ENCODE measurements at places on chromosomes 6 and 20. TPM values are rescaled to one million over a fixed set of nuclear protein-coding genes. Genes with fewer than 3 reads are reported as not detected.

GRCh38 chr6:18579869-18580268 is 192.7 kb downstream of the RNF144B start:
- no peaks in the 10 kb centered on the region for H3K36me3 ChIP-seq
- no peaks in the 10 kb centered on the region for H3K4me1 ChIP-seq
- H3K4me3 ChIP-seq = no peak overlapping the region
- DNase-seq = no peak
- no peak overlapping the region for H3K27ac ChIP-seq

DNA sequence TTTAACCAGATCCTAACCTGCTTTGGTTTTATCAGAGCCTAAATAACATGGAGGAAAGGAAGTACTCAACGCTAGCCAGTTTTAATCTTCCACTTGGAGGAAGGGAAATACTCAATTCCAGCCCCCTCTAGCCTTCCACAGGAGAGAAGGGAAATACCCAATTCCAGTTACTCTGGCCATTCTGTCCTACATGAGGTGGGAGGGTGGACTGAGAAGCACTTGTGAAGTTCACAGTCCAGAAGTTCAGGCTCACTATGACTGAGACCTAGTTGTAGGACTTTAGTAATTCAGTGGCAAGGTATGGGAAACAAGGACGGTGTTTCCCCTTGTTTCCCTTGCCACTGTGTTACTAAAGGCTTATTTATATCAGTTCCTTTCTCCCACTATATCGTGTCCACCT is 672.0 kb downstream of the RFPL4B start:
- H3K27ac ChIP-seq = no peak overlapping the region
- DNase-seq = no peak
- H3K4me1 ChIP-seq = no peaks in the 10 kb centered on the region
- H3K27me3 ChIP-seq = no peaks in the 10 kb centered on the region

DNA sequence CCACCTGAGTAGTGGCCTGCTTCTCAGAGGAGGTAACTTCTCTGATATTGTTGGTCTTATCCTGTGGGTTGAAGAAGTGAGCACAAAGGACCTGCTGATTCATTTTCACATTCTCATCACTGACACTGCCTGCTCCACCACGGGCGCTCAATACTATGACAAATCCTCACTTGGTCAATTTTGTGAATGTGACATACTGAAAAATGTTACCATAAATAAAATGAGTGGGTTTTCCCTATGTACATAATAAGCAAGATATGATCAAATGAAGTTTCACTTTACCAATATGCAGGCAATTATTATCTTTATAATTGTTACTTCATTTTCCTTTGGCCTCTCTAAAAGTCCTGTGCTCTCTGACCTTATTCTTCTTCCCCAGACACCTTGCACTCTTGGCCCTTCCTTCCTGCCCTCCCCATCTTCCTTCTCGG is 71.5 kb upstream of the RIPOR2 start:
- H3K4me3 ChIP-seq = peak overlapping the region; percentile 20
- H3K27me3 ChIP-seq = no peaks in the 10 kb centered on the region
- no peaks in the 10 kb centered on the region for H3K36me3 ChIP-seq
- peaks cover 73% of the 10 kb centered on the region for H3K4me1 ChIP-seq

GRCh38 chr6:782141-782540 is 89.2 kb upstream of the EXOC2 start:
- H3K36me3 ChIP-seq = no peaks in the 10 kb centered on the region
- peaks cover 5% of the 10 kb centered on the region for H3K4me1 ChIP-seq
- H3K27me3 ChIP-seq = peaks cover 15% of the 10 kb centered on the region
- DNase-seq = no peak

GRCh38 chr6:157056275-157056674 is 267.0 kb downstream of the TMEM242 start:
- H3K36me3 ChIP-seq = peaks cover 16% of the 10 kb centered on the region
- no peak for DNase-seq
- no peak overlapping the region for H3K4me3 ChIP-seq
- no peaks in the 10 kb centered on the region for H3K27me3 ChIP-seq
- peak overlapping the region; percentile 88 for H3K27ac ChIP-seq

Gene KCNQ2
- total RNA-seq = not detected

Gene C20orf96
- 9.5 TPM for total RNA-seq

- H3K4me3 ChIP-seq = no peak overlapping the region
- peaks cover 13% of the 10 kb centered on the region for H3K4me1 ChIP-seq
- peak; percentile 20 for DNase-seq
- no peaks in the 10 kb centered on the region for H3K36me3 ChIP-seq
- H3K27ac ChIP-seq = no peak overlapping the region
Measured at GRCh38 chr6:146785001-146785585, 186.3 kb downstream of the ADGB start.

DNA sequence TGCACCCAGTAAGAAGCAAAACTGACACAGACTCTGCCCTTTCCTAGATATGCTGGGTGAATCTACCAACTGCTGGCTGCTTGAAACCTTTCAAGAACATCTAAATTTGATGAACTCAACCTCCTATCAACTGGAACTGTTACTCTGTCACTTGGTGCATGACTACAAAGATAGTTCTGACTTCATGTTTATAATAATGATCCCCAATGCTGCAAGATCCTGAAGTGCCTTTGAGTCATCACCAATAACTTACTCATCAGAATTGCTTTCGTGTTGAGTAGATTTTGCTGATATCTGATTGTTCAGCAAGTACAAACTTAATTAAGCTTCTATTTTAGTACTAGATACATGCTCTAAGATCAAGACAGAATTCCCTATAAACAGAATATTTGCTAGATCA is 100.2 kb upstream of the ARMC2 start:
- peaks cover 51% of the 10 kb centered on the region for H3K27me3 ChIP-seq
- no peaks in the 10 kb centered on the region for H3K36me3 ChIP-seq
- DNase-seq = no peak
- peaks cover 6% of the 10 kb centered on the region for H3K4me1 ChIP-seq
- H3K4me3 ChIP-seq = no peak overlapping the region

Gene TFAP2A
- 0.23 TPM for total RNA-seq

DNA sequence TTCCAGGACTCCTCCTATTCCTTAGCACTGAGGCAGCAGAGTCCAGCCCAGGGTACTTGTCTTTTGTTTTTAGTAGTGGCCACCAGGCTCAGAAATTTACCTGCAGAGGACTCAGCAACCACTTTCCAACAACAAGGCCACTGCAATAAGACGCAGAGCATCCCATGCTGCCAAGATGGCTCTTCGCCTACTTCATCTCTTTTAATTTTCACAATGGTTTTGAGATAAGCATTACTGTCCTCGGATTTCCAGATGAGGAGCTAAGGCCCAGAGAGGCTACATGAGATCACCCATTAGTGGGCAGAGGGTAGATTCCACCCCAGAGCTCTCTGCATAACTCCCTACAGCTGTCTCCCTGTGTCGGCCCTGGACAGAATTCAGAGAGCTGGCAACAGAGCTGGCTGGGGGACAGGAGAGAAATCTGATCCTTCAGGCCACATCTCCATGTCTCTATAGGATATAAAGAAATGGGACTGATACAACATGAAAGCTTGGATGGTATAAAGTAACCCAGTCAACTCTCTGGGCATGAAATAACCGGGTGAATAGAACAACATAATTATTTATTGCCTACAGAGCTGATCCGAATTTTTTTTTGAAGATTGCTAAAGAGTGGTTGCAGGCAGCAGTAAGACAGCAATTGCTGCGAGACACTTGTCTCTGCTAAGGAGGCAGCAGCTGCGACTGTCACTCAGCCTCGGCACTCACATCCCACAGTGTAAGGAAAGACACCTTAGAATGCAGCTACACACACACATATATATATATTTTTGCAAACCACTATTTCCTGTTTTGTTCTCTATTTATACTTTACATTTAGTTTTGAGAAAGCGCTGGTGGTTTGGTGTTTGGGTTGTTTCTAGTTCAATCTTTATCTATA is 37.2 kb downstream of the SCML4 start:
- H3K36me3 ChIP-seq = no peaks in the 10 kb centered on the region
- peak; percentile 41 for DNase-seq
- peaks cover 7% of the 10 kb centered on the region for H3K27me3 ChIP-seq
- peak overlapping the region; percentile 60 for H3K4me3 ChIP-seq

DNA sequence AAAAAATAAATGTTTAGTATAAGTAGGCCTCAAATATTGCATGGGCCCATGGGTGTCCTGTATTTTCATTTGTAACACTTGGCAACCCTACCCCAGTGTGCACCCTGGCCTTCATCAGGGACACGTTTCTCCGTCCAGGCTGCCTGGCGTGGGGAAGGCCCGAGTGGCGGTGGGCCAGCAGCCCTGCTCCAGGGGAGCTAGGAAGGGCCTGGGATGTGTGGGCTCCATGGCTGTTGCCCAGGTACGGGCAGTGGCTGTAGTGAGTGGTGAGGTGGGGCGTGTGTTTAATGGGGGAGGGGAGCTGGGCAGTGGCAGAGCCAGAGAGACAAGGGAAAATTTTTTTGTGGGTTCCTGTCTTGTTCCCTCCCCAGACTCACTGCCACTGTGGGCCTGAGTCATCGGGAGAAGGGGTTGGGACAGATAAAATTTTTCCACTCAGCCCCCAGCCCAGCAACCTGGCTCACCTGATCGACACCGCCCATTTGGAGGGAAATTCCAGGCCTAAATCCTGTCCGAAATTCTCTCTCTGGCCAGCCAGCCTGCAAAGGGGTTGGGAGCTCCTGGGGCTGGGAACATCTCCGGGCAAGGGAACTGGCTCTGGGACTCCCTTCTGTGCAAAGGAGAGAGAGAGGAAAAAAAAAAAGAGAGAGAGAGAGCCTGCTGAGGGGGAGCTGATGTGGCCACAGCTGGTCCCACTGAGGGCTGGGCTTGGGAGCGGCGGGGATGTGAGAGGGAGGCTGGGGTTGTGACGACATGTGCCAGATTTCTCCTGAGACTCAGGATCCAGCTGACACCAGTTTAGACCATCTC is 32.5 kb upstream of the VEGFA start:
- no peak overlapping the region for H3K4me3 ChIP-seq
- H3K4me1 ChIP-seq = peaks cover 10% of the 10 kb centered on the region
- H3K27me3 ChIP-seq = no peaks in the 10 kb centered on the region
- no peak overlapping the region for H3K27ac ChIP-seq

DNA sequence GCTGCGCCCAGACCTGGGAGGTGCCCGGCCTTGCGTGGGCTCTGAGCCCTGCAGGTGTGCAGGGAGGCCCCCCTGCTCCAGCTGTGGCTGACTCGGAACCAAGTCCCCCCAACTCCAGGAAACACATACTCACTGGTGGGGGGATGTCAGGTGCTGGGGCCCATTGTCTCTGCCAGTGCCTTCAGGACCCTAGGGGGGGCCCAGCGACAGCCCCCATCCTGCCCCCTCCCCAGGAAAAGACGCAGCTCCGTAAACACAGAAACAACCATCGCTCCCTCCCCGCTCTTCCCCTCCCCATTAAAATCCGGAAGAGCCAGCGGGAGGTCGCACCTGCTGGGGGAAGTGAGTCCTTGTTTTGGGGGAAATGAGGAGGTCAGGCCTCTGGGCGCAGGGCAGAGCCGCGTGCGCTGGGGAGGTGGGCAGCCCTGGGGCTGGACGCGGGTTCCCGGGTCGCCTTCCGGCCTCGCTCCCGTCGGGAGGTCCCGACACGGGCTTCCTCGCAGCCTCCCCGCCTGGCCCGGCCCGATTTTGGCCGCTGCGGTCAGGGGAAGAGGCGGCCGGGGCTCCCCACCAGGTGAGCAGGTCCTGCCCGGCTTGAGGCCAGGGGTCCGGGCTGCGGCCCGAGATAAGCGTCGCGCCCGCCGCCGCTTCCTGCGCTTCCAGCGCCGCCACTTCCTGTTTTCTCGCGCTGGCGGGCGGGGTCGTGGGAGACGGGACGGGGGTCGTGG is 6.2 kb downstream of the C20orf204 start:
- peak overlapping the region; percentile 72 for H3K4me3 ChIP-seq
- peaks cover 15% of the 10 kb centered on the region for H3K4me1 ChIP-seq
- H3K27ac ChIP-seq = peak overlapping the region; percentile 69
- peaks cover 12% of the 10 kb centered on the region for H3K27me3 ChIP-seq
- DNase-seq = no peak
- no peaks in the 10 kb centered on the region for H3K36me3 ChIP-seq

DNA sequence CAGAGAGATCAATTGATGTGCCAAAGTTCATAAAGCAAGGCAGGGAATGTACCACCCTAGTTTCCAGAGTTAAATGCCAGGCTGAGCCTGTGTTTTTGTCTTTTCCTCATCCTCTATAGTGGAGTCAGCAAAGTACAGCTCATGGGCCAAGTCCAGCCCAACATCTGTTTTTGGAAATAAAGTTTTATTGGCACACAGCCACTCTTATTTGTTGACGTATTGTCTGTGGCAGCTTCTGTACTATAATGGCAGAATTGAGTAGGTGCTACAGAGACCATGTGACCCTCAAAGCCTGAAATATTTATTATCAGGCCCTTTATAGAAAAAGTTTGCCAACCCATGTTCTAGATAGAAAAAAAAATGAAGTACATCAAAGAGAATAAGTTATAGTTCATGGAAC is 187.0 kb downstream of the TSHZ2 start:
- H3K27me3 ChIP-seq = no peaks in the 10 kb centered on the region
- H3K4me3 ChIP-seq = no peak overlapping the region
- peaks cover 10% of the 10 kb centered on the region for H3K36me3 ChIP-seq

DNA sequence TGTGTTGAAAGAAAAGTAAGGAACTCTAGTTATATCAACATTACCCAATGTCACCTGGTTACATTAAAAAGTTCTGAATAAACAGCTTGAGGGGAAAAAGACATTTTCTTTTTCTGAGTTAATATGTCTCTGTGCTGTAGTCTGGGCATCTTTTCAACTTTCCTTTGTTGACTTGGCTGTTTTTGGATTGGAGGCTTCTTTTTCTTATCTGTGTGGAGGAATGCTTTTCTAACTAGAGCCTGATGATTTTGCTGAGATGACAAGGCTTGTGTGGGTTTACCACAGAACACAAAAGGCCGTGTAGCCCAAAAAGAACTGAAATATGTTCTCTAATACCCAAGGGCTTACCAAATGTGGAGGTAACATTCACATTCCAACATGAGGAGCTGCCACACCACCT is 161.8 kb downstream of the KCNQ5 start:
- no peaks in the 10 kb centered on the region for H3K27me3 ChIP-seq
- no peak overlapping the region for H3K27ac ChIP-seq
- H3K4me1 ChIP-seq = peaks cover 2% of the 10 kb centered on the region
- H3K36me3 ChIP-seq = no peaks in the 10 kb centered on the region
- H3K4me3 ChIP-seq = no peak overlapping the region
- no peak for DNase-seq

DNA sequence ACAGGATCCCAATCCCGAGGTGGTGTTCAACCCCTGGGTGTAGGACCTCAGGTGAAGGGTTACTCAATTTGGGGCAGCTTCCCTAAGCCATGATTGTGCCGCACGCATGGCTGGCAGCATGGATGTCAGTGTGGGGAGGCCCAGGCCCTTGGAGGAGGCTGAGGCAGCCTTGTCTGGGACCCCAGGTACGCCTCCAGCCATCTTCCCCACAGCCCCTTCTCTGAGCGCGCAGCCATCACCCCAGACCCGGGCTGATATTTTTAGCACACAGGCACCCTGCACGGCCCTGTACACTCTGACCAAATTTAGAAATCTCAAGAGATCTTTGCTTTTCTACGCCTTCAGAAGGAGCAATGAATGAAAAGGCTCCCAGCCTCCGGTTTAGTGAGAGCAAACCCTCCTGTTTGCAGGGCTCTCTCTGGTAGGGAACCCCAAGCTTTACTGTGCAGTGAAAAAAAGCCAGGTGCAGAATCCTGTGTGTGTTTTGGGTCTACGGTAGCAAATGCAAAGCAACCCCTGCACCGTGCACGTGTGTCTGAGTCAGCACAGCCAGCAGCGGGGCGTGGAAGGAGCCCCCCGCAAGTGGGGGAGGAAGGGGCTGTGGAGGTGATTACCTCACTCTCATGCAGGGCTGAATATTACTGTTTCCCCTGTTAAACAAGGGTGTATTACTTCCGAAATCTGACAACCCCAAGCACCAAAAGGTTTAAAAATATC is 44.3 kb downstream of the CTCFL start:
- no peak for DNase-seq
- peaks cover 6% of the 10 kb centered on the region for H3K4me1 ChIP-seq
- H3K4me3 ChIP-seq = no peak overlapping the region
- peaks cover 19% of the 10 kb centered on the region for H3K27me3 ChIP-seq

Data from activated T-helper 2 cell treated with anti-CD3 and anti-CD28 coated beads, Interferon-gamma antibody, Interleukin-2, Interleukin-4, amounts not matched to agents 10 μg/mL and 5 μg/mL and 100 μg/mL, durations not matched to agents 14 hours and 24 hours and 36 hours (primary cell).